CD4-positive, alpha-beta memory T cell (primary cell): ENCODE measurements at places on chromosomes 2 and 18.

DNA sequence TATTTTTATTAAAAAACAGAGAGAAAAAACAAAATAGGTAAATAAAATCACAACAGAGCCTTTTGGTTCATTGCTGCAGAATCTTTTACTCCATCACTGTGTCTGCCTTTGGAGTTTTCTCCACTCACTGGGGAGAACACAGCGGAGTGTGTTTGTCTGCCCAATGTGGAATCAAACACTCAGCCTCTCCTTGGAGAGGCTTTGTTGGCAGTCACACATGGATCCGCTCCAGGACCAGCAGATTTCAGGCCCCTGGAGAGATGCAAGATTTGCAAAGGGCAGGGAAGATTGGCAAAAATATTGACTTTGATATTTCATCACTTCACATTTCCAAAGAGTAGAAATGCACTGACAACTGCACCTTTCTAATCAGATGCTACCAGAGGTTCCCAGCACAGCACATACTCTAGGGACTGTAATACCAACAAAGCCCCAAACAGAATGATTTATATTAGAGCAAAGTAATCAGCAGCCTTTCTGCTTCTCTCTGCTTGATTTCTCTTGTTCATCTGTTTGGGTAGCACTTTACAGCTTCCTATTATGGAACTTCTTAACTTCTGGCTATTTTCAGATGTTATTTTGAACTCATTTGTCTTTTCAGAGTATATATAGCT, 1898.8 kb upstream of the PIK3C3 start:
- DNase-seq, result no peak

DNA sequence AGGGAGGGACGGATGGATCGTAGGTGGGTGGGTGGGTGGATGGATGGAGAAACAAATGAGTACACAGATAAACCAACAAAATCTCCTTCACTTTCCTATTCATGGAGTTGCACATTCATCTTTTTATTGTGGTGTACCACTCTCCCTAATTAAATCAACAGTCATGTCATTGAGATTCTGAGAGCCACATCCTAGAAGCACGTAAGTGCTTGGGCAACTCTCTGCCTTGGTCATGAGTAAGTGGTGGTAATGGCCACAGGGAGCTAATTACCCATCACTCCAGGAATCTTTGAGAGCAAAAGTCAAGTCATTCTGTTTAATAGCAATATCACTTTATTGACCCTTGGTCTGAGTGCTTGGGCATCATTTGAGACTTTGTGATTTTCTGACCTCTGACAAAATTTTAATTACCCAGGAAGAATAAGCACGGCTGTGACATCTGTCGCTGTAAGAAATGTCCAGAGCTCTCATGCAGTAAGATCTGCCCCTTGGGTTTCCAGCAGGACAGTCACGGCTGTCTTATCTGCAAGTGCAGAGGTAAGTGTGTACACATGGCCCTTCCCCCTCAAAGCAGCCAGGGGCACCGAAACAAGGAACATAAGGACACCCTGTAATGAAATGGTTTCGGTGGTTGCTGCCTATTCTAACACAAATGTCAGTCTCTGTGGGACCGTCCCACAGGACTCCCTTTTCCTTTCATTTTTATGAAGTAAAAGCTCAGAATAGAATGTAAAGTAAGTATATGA, 85.9 kb downstream of the FEZ2 start:
- DNase-seq, result no peak

DNA sequence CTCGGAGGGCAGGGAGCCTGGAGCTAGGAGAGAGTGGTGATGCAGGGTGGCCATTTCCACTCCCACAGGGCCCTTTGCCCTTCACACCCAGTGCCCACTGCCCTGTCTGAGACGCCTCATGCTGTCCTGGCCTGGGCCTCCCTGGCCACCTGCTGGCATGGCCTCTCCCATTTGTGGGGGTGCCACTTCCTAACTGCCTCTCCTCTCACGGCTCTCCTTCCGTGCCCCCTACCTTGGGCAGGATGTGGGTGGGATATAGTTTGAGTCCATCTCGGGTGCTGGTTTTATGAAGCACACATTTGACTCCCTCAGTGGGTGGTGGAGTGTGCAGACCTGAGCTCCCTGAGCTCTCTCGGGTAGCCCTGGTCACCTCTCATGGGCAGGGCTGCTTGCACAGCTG, 46.0 kb downstream of the DGKD start:
- DNase-seq, result no peak

DNA sequence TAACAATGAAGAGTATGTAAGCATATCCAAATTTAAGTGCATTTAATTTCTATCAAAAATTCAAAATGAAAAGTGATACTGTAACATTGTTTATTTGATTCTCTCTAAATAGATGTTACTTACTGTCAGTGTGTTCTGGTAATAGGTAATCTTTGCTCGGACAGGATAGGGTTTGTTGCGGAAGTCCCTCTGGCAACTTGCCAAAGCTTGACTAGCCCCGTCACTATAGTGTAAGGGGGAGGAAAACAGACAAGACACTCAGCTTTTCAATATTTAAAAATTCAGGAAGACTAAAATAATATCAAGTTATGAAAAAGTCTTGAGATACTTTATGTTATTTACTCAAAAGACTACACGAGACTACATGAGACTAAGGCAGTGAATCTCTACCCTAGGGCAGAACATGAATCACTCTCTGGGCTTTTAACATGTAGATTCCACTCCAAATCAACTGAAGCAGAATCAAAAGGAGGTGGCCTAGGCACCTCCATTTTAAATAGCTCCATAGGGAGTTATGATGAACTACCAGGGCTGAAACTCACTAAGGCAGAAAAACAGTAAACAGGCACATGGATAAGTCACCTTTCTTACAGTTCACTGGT, 5.9 kb downstream of the LMAN1 start:
- DNase-seq, result no peak

GRCh38 chr2:1830936-1831619, 86.8 kb upstream of the PXDN start:
- no peak for DNase-seq

DNA sequence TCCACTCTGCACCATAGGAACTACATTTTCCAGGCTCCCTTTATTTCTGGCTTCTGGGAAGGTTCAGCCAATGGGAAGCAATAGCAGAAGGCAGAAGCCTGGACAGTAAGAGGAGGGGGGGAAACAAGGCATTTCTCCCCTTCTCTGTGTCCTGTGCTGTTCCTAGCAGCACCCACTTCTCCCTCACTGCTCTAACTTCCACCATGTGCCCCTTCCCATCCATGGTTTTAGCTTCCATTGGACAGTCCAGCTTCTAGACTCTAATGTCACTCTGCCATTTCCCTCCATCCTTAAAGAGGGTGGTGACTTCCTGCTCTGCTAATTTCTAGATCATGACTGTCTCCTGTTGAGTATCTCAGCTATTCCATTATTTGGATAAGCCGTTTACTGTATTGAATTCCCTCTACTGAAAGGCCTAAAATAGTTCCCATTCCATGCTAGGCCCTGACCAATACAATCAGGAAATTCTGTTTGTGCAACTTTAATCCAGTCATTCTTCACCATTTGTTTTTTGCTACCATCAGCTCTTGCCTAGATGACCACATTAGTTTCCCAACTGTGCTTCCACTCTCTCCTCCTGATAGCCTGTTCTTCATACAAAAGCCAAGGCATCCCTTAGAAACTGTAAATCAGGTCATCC, 20.8 kb upstream of the LYPD1 start:
- no peak for DNase-seq

DNA sequence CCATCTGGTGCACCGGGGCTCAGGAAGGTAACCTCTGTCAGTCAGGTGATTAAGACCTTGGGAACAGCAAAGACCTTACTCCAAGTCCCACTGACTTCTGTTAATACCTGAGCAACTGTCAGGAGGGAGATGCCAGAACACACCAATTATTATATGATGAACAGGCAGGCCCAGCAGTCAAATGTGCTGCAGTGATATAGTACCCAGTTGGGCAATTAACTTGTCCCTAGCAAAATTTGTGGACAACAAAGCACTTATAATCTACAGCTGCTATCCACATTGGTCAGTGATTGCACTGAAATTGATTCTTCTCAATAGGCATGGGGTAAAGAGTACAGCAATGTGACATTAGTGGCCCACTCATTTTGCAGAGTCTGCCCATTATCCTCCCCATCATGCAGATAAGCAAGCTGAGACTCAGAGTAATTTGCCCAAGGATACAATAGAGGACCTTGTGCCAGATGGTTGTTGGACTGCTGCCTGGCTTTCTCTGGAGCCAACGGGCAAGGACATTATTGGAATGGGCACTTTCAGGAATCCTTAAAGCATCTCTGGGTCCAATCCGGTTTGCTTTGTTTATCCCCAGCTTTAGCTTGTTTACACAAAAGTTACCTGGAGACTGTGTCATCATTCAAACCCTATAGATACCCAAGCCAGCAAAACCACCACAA, 147.6 kb downstream of the CCBE1 start:
- DNase-seq, result no peak

DNA sequence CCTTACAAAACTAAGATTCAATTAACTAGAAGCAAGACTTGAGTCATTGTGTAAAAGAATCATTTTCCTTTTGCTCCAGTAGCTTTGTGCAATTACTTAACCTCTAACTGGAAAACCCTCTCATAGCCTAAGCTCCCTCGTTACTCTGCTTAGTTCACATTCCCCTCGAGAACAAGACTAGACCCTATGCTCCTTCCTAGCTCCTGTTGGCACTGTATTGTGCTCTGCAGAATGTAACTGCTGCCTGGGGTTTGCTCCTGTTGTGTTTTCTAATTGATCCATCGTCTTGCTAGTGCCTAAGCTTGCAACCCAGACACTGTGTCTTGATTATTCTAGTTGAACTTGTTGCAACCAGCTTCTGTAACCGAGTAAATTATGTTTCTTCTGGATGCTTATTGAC, 347.0 kb downstream of the ZNF804A start:
- DNase-seq, result no peak

DNA sequence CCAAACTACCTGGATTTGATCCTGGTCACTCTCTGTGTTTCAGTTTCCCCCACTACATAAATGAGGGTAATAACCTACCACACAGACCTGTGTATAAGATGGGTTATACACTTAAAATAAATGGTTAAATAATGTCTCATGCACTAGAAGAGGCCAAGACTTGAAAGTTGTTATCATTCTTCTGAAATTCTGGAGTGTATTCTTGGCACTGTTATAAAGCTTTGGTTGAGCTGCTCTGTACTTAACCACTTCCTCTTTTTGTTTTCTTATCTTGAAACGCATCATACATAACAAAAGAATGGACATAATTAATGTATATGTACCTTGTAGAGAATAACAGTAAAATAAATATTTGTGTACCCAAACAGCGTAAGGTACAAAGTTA, 281.0 kb downstream of the AFF3 start:
- no peak for DNase-seq

DNA sequence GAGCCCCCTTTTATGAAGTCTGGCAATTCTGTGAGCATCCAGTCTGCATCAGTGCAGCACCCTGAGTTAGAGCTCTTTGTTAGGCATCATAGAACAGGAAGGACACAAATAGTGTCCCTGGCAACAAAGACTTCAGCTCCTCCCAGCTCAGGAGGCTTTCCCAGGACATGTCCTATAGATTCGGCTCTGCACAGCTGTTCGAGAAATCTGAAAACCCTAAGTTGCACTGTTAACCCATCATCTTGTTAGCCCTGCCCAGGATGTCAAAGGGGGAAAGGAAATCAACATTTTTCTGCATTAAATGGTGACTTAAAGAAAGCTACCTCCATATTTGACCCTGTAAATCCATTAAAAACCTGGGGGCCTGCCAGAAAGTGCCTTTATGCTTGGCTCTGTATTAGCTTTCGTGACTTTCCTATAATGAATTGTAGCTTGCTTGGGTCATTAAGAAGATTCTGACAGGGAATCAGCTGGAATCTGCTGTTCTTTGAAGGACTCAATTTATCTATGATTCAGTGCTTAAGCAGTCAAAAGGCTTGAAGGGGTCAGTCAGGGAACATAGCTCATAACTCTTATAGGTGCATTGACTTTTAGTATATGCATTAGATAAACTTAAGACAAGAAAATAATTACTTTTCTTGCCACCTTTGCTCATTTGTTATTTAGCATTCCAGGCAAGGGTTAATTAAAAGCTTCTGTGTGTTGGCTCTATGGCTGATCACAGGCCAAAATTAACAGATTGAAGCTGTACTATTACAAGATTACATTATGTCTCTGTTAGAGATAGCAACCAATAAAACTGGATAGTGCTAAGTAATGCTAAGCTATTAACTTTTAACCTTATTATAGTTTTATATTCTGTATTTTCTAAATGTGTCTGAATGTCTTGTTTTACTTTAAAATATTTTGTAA, 20.6 kb downstream of the ERMN start:
- DNase-seq, result no peak

- DNase-seq, result no peak
Observed at GRCh38 chr18:31612124-31612523, 20.4 kb downstream of the TTR start.

DNA sequence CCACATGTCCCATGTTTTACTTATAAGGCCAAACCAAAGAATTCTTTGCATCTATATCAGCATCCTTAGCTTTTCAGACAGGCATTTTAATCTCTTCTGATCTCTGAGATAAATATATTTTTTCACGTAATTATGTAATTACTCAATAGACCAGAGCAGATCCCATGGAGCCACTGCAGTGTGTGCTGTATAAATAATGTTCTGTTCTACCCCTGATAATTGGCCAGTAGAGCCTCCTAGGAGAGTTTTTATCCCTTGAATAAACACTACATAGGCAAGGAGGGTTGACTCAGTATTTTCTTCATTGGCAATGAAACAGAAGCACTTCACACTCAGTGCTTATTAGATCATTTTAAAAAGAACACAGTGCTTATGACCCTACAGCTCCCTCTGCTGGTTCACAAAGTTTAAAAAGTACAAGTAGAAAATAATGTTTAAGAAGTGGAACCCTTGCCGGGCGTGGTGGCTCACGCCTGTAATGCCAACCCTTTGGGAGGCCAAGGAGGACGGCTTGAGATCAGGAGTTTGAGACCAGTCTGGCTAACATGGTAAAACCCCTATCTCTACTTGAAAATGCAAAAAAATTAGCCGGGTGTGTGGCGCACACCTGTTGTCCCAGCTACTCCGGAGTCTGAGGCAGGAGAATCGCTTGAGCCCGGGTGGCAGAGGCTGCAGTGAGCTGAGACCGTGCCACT, 91.9 kb downstream of the PPP1R1C start:
- peak; percentile 2 for DNase-seq

DNA sequence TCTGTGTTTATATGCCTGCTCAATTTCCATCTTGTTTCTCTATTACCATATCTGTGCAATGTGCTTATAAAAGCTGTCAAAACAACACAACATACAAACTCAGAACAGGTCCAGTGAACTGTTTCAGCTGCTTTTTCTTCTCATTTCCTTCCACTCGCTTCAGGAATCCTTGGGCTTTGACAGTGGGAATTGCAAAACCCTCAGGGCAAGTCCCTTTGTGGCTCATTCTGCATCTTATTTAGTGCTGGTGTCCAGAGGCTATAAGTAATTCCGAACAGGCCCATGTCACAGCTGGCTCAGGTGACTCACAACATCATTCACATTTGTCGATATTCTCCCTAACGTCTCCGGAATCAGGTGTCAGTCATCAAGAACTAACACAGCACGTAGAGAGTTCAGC, 309.9 kb upstream of the ZNF521 start:
- DNase-seq, result no peak

DNA sequence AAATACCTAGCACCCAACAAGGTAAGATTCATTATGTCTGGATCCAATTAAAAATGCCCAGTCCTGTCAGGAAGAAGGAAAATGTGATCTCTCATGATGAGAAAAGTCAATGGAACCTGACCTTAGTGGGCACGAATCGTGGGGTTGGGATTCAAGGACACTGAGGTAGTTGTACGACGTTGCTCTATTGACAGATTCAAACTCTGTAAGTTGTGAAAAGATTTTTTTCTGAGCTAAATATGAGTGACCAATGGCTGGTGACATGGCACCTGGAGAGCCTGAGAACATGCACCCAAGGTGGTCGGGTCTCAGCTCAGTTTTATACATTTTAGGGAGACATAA, 148.2 kb downstream of the NDUFA10 start:
- DNase-seq, result no peak
